CD4-positive, alpha-beta T cell (primary cell): ENCODE measurements at places on chromosomes 6 and 20. TPM values are rescaled to one million over a fixed set of nuclear protein-coding genes. Genes with fewer than 3 reads are reported as not detected.

- H3K27ac ChIP-seq = no peak overlapping the region
- H3K4me3 ChIP-seq = no peak overlapping the region
- peaks cover 2% of the 10 kb centered on the region for H3K4me1 ChIP-seq
- no peaks in the 10 kb centered on the region for H3K36me3 ChIP-seq
- H3K27me3 ChIP-seq = no peaks in the 10 kb centered on the region
- DNase-seq = peak; percentile 70
These were observed 78.4 kb downstream of the ADTRP start for GRCh38 chr6:11700118-11700718.

- H3K36me3 ChIP-seq = no peaks in the 10 kb centered on the region
- no peak for DNase-seq
- no peak overlapping the region for H3K4me3 ChIP-seq
- H3K27ac ChIP-seq = no peak overlapping the region
- H3K27me3 ChIP-seq = no peaks in the 10 kb centered on the region
These were observed 603.5 kb upstream of the CITED2 start for GRCh38 chr6:139977887-139978332.

DNA sequence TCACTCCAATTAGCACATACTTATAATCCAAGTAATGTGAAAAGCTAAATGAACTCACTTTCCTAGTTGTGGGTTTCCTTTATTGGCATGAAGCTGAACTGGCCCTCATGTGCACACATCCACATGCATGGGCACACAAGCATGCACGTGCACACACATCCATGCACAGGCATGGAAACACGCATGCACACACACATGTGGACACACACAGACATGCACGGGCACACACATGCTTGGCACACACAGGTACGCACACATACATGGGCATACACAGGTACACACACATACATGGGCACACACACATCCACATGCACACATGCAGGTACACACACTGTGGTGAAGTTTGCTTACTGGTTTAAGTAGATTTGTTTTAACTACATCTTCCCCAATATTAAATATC, 23.8 kb downstream of the SYNDIG1 start:
- no peak overlapping the region for H3K27ac ChIP-seq
- DNase-seq = no peak
- no peaks in the 10 kb centered on the region for H3K4me1 ChIP-seq
- no peaks in the 10 kb centered on the region for H3K36me3 ChIP-seq
- H3K4me3 ChIP-seq = no peak overlapping the region

- no peaks in the 10 kb centered on the region for H3K27me3 ChIP-seq
- H3K36me3 ChIP-seq = peaks cover 69% of the 10 kb centered on the region
- no peak for DNase-seq
- no peak overlapping the region for H3K4me3 ChIP-seq
- H3K4me1 ChIP-seq = no peaks in the 10 kb centered on the region
These were observed 3.1 kb upstream of the CLDN20 start for GRCh38 chr6:155260686-155261085.

DNA sequence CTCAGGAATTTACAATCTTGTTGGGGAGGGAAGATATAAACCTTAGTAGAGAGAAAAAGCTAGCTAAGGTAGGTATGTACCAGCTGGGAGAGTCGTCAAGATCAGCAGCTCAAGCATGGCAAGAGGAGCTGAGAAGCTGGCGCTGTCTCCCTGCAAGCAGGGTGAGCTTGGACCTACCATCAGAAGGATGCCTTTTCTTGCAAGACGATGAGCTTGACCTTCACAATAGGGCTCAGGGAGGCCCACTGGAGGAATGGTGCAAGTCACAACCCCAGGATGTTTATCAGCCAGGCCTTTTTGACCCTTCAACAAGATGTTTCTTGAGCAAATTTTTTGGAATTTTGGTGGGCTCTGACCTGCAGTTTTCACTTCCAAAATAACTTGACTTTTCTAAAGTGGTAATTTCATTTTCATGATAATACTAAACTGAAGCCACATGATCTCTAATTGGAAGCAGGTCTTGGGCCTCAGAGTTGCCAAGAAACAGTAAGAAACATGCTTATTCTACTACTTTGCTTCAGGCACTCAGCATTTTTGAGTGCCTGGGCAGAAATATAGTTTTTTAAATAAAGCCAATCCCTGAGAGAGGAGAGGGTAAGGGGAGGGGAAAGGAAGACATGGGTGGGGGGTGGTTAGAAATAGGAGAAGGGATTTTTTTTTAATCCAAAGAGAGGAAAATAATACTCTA, 258.1 kb downstream of the CLIC5 start:
- DNase-seq = no peak
- no peaks in the 10 kb centered on the region for H3K36me3 ChIP-seq
- no peaks in the 10 kb centered on the region for H3K4me1 ChIP-seq
- no peak overlapping the region for H3K27ac ChIP-seq
- peaks cover 3% of the 10 kb centered on the region for H3K27me3 ChIP-seq

DNA sequence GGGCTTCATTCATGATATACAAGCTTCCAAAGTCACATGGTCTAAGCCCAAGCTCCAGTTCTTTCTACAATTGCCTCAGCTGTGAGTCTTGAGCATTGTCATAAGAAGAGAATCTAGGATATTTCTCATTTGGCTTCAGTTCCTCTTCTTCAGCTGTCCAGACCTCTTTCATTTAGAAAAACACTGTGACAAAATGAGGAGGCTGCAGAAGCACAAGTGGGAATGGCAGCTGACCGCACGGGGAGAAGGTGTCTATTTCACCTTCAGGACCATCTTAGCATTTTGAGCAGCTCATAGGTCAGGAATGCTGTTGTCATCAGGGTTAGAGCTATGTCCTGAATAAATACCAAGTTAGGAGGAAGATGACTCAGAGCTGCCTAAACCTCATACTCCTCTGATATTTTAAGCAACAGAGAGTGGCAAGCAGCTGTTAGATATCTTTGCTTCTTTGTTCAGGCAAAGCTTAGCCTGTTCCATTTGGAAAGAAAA, 390.1 kb upstream of the CITED2 start:
- H3K4me1 ChIP-seq = no peaks in the 10 kb centered on the region
- no peak for DNase-seq
- H3K27ac ChIP-seq = no peak overlapping the region
- no peak overlapping the region for H3K4me3 ChIP-seq

- H3K27me3 ChIP-seq = no peaks in the 10 kb centered on the region
- H3K4me1 ChIP-seq = peaks cover 25% of the 10 kb centered on the region
- H3K27ac ChIP-seq = no peak overlapping the region
- no peak for DNase-seq
These were observed 53.8 kb downstream of the TRIM38 start for GRCh38 chr6:26016245-26016962.

Gene TUBB1
- total RNA-seq = 0.17 TPM

- peaks cover 4% of the 10 kb centered on the region for H3K4me1 ChIP-seq
- no peaks in the 10 kb centered on the region for H3K36me3 ChIP-seq
- no peak overlapping the region for H3K27ac ChIP-seq
- no peak overlapping the region for H3K4me3 ChIP-seq
These were observed 23.5 kb upstream of the IRF4 start for GRCh38 chr6:367891-368630.

DNA sequence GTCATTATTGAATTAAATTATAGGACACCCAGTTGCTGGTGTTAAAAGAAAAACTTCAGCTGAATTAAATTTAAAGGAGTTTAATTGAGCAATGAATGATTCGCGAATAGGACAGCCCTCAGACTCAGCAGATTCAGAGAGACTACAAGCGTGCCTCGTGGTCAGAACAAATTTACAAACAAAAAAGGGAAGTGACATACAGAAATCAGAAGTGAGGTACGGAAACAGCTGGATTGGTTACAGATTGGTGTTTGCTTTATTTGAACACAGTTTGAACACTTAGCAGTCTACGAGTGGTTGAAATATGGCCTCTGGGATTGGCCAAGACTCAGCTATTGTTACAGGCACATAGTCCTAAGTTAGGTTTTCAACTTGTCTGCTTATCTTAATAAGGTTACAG, 25.8 kb upstream of the TNFRSF21 start:
- H3K27ac ChIP-seq = no peak overlapping the region
- H3K36me3 ChIP-seq = no peaks in the 10 kb centered on the region
- H3K27me3 ChIP-seq = no peaks in the 10 kb centered on the region
- no peak overlapping the region for H3K4me3 ChIP-seq
- DNase-seq = no peak

GRCh38 chr20:23624324-23624691, 13.4 kb downstream of the CST3 start:
- no peaks in the 10 kb centered on the region for H3K36me3 ChIP-seq
- peaks cover 2% of the 10 kb centered on the region for H3K27me3 ChIP-seq
- no peak overlapping the region for H3K27ac ChIP-seq
- no peak overlapping the region for H3K4me3 ChIP-seq

DNA sequence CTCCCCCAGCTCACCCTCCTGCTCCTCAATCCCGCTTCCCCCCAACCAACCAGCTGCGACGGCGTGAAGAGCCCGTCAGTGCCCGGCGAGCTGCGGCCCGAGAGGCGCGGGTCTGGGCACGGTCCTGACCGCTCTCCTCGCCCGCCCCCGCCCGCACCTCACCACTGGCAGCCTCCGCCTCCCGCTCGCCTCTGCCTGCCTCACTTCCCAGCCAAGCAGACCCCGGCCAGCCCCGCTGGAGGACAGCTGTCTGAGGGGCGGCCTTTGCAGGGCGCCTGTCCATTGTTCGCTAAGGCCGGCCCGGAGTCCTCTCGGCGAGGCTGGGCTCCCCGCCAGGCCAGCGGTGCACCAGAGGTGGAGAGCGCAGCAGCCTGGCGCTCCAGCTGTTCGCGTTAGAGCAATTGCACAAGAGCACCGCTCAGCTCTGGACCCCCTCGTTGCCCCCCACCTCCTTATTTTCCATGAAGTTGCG, 1.3 kb downstream of the SOBP start:
- no peaks in the 10 kb centered on the region for H3K36me3 ChIP-seq
- H3K27me3 ChIP-seq = peaks cover 72% of the 10 kb centered on the region
- DNase-seq = no peak
- peak overlapping the region; percentile 56 for H3K4me3 ChIP-seq
- peaks cover 30% of the 10 kb centered on the region for H3K4me1 ChIP-seq

Gene BAG2
- total RNA-seq = 5.4 TPM

Gene SENP6
- total RNA-seq = 94.8 TPM

- H3K36me3 ChIP-seq = no peaks in the 10 kb centered on the region
- no peaks in the 10 kb centered on the region for H3K4me1 ChIP-seq
- no peak overlapping the region for H3K27ac ChIP-seq
- no peak for DNase-seq
- no peak overlapping the region for H3K4me3 ChIP-seq
These were observed 262.4 kb downstream of the SOX4 start for GRCh38 chr6:21855811-21856455.

DNA sequence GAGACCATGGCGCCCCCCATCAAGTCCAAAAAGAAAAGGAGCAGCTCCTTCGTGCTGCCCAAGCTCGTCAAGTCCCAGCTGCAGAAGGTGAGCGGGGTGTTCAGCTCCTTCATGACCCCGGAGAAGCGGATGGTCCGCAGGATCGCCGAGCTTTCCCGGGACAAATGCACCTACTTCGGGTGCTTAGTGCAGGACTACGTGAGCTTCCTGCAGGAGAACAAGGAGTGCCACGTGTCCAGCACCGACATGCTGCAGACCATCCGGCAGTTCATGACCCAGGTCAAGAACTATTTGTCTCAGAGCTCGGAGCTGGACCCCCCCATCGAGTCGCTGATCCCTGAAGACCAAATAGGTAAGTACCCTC, 41.7 kb upstream of the NAA20 start:
- H3K27me3 ChIP-seq = no peaks in the 10 kb centered on the region
- no peak overlapping the region for H3K4me3 ChIP-seq
- H3K4me1 ChIP-seq = peaks cover 30% of the 10 kb centered on the region
- no peak overlapping the region for H3K27ac ChIP-seq
- no peaks in the 10 kb centered on the region for H3K36me3 ChIP-seq

Gene RBM24
- 0.33 TPM for total RNA-seq

DNA sequence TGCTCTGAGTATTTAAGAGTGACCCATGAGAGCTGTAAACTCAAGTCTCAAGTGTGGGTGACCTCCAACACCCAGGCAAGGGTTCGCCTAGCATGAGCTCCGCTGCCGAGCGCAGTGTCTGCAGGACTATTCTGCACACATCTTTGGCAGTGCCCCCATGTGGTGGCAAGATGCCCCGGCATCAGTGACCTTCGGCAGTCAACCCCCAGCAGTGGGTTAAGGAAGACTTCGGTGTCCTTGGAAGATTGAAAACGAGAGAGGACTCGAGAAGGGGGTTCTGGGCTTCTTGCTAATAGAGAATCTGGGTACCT, 43.1 kb downstream of the RBM38 start:
- H3K4me1 ChIP-seq = peaks cover 69% of the 10 kb centered on the region
- no peaks in the 10 kb centered on the region for H3K36me3 ChIP-seq
- DNase-seq = no peak
- no peak overlapping the region for H3K27ac ChIP-seq

DNA sequence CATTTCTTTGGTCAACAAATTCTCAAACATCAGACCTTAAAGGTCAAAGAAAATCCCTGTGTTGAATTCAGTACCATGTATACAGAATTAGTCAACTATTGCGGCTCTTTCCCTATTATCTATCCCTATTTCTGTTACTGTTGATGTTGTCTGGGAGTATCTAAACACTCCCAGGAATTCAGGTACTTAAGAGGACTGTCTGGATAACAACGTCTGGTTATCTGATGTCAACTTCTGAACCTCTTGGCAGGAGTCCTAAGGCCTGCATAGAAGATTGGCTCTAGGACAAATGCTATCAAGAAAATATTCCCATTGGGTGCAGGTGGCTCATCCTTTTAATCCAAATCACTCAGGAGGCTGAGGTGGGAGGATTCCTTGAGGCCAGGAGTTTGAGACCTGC, 255.6 kb downstream of the KHDC1L start:
- no peak overlapping the region for H3K4me3 ChIP-seq
- no peaks in the 10 kb centered on the region for H3K4me1 ChIP-seq
- no peak for DNase-seq
- no peaks in the 10 kb centered on the region for H3K36me3 ChIP-seq

Gene HNF4A
- total RNA-seq = not detected

Gene SLPI
- not detected for total RNA-seq

GRCh38 chr6:21128601-21129000, 464.9 kb upstream of the SOX4 start:
- H3K4me3 ChIP-seq = no peak overlapping the region
- no peaks in the 10 kb centered on the region for H3K36me3 ChIP-seq
- H3K27ac ChIP-seq = no peak overlapping the region
- no peak for DNase-seq
- H3K27me3 ChIP-seq = no peaks in the 10 kb centered on the region

- no peak overlapping the region for H3K27ac ChIP-seq
- no peak for DNase-seq
- H3K4me3 ChIP-seq = no peak overlapping the region
- no peaks in the 10 kb centered on the region for H3K4me1 ChIP-seq
- no peaks in the 10 kb centered on the region for H3K27me3 ChIP-seq
- no peaks in the 10 kb centered on the region for H3K36me3 ChIP-seq
These were observed 322.2 kb downstream of the SOX4 start for GRCh38 chr6:21915707-21916260.
